Urinary bladder (tissue), 4 donors: ENCODE measurements at places on chromosomes 16 and 17.

- DNase-seq, result no peak
Measured at GRCh38 chr17:66230922-66231591, 1.8 kb upstream of the APOH start.

- peak; percentile 87 for DNase-seq
Measured at GRCh38 chr16:11302977-11303376, 21.8 kb upstream of the PRM1 start.

DNA sequence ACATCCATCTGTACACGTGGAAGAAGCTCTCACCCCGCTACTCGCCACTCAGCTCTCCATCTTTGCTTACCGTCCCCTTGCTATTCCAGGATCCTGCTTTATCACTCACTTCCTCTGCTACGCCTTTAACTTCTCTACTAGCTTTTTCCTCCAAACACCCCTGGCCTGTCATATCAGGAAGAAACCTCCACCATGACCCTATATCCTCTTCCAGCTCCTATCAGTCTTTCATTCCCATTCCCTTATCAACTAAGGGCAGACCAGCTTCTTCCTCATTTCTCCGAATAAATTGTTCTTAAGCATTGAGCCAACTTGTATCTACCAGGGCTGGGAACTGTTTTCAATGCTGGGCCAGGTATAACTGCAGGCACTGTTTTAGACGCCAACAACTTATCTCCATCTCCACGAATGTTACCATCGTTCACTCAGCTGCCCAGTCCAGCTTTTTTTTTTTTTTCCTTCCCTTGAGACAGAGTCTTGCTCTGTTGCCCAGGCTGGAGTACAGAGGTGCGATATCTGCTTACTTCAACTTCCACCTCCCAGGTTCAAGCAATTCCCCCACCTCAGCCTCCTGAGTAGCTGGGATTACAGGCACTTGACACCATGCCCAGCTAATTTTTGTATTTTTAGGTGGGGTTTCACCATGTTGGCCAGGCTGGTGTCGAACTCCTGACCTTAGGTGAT, 4.3 kb downstream of the IQCK start:
- DNase-seq, result no peak

DNA sequence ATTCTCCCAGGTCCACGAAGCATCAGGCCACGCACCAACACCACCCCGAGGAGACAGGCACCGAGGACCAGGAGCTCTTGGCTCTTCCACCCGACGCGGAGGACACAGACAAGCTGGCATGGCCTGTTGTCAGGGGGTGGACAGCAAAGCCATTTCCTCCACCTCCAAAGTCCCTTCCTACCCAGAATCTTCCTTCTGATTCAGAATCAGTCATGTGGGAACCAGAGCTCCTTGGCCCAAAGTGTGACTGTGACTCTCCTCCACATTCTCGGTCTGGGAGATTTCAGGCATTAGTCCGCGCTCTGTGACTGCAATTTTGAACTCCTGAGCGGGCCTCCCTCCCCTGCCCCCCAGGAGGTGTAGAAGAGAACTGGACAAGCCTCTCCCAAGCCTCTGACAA, 9.2 kb downstream of the DNAH17 start:
- no peak for DNase-seq

GRCh38 chr17:27545562-27546229, 85.3 kb upstream of the LGALS9 start:
- no peak for DNase-seq

DNA sequence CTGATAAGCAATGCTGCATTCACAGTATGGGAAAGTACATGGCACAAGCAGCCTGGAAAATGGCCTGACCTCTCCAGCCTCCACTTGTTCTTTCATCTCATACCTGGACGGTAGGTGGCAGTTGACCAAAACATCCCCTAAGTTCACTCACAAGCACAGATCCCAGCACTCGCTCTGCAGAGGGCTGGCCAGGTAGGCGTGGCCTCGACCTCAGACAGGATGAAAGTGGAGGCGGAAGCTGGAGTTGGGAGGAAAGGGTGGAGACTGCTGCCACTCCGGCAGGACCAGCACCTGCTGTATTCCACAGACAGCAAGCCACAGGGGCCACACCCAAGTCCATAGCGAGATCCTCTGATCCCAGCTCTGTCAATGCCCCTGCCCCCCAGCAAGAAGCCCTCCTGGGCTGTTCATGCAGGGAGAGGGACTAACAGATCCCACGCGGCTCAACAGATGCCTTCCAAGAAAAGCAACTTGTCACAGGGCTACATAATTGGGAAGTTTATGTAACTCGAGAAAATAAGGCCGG, 31.3 kb downstream of the ZCCHC14 start:
- peak; percentile 43 for DNase-seq

DNA sequence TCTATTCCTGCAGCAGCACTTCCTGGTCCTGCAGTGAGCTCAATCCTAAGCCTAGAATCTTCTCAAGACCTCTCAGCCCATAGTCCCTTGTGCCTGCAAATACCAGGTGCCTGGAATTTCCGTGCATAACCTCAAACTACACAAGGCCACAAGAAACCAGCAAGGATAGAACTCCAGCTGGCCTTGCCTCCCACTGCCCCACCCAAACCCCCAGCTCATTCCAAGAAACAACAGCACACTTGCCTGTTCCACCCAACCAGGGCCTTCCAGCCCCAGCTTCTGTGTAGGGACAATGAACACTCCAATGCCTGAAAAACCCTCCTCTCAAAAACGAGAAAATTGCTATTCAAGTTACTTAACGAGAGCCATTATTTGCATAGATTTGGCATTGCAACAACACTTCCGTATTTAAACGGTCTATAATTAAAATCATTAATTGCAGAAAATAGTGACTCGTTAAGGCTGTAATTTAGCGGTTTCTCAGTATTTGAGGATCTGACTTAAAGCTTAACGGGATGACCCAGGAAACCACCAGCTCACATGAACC, 147.0 kb downstream of the C16orf78 start:
- no peak for DNase-seq

DNA sequence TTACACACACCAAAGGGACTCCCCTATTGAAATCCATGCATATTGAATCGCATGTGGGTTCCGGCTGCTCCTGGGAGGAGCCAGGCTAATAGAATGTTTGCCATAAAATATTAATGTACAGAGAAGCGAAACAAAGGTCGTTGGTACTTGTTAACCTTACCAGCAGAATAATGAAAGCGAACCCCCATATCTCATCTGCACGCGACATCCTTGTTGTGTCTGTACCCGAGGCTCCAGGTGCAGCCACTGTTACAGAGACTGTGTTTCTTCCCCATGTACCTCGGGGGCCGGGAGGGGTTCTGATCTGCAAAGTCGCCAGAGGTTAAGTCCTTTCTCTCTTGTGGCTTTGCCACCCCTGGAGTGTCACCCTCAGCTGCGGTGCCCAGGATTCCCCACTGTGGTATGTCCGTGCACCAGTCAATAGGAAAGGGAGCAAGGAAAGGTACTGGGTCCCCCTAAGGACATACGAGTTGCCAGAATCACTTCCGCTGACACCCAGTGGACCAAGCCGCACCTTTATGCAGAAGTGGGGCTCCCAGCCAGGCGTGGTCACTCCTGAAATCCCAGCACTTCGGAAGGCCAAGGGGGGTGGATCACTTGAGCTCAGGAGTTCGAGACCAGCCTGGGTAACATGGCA, 2.2 kb downstream of the GAA start:
- DNase-seq, result no peak

GRCh38 chr16:4477966-4478365, 1.8 kb downstream of the HMOX2 start:
- DNase-seq, result no peak

DNA sequence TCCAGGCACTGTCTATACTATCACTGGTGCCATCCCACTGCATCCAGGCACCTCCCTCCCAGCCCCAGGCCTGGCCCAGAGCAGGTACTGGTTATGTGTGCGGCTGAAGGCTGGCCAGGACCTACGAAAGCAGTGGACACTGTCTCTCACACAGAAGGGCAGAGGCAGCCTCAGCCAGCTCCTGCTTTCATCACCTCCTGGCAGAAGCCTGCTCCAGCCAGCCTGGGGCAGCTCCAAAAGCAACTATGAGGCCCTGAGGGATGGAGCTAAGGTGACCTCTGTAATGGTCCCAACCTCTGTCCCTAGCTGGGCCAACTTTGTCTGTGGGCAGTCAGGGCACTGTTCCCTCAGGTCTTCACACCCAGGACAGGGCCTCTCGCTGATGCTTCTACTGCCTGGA, 18.8 kb downstream of the HSD11B2 start:
- no peak for DNase-seq

GRCh38 chr16:84048871-84049270, 6.3 kb upstream of the SLC38A8 start:
- DNase-seq, result no peak

DNA sequence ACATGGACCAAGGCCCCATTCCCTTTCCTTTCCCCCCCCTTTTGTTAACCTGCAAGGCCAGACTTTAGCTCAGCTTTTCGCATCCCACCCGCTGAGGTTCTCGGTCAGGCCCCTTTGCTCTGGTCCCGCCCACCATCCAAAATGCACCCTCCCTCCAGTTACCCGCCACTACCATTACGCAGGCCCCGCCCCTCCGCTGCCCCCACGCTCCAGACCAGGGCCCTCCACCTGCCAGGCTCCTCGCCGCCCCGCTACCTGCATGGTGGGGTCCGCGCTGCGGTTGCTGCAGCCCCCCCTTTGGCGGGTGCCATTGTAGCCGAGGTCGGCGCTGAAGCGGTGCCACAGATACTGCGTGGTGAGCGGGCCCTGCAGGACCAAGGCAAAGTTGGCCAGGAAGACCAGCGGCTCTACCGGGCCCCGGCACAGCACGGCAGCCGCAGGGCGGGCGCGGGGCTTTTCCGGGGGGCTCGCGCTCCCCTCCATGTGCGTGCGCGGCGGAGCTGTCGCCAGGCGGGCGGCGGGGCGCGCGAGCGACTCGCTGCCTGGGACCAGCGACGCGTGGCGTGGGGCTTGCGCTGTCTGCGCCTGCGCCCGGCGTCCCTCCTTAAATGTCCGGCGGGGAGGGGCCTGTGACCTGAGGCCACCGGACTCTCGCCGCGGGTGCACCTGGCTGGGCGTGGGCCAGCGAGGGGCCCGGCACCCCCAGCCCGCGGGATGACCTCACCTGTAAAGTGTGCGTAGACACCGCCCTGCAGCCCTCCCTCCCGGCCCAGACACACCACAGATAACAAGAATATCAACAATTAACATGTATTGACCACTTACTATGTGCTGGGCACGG, at the start of gene SLC46A1:
SLC46A1 (minus strand) TSS at position 581 of the 841 bp plus-strand sequence; CDS start at position 483, 98 bp downstream.
- DNase-seq, result no peak

GRCh38 chr17:60481604-60482003, 44.4 kb downstream of the APPBP2 start:
- no peak for DNase-seq

DNA sequence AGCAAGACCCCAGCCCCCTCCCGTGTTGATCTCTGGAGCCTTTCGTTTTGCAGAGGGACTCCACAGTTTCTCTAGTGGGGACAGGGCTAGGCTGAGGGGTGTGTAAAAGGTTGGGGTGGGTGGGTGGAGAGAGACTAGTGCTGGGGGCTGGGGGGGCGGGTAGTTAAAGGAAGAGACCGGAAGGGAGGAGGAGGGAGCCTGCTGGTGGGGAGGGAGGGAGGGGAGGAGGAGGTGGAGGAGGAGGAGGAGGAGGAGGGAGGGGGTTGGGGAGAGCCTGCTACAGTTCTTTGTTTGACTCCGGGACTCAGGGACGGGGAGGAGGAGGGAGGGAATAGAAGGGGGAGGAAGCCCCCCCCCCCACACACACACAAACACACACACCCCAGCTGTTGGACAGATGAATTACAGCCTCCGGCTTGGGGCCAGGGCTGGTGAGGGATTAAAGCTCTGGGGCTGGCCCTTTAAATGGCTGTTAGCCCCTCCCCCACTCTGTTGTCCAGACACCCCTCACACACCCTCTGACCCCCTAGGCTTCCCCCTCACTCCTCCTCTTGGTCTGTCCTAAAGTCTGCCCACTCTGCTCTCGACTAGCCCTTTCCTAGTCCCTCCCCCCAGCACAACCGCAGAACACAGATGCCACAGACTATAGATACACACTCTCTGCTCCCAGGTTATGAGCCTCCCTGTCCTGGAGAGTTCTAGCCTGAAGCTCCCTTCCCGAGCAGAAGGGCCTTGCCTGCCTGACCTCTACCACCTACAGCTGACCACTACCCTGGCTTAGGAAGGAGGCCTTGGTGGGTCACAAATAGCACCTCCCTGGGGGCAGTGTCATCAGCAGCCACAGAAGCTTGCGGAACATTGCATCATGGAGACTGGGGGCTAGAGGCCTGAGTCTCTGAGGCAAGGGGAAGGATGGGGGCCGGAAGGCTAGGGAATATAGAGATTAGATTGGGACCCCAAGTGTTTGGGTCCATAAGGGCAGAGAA, 4.4 kb downstream of the KDM6B start:
- DNase-seq, result no peak

DNA sequence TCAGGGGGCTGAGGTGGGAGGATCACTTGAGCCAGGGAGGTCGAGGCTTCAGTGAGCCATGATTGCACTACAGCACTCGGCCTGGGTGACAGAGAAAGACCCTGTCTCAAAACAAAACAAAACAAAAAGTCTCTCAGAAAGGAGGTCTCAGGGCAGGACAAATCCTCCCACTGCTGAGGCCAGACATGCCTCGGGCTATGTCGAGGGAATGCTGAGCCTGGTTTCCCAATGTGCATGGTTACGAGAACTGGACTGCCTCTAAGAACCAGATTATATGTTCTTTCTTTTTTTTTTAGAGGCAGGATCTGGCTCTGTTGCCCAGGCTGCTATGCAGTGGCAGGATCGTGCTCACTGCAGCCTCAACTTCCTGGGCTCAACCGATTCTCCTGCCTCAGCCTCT, 27.6 kb downstream of the TRAP1 start:
- DNase-seq, result no peak

DNA sequence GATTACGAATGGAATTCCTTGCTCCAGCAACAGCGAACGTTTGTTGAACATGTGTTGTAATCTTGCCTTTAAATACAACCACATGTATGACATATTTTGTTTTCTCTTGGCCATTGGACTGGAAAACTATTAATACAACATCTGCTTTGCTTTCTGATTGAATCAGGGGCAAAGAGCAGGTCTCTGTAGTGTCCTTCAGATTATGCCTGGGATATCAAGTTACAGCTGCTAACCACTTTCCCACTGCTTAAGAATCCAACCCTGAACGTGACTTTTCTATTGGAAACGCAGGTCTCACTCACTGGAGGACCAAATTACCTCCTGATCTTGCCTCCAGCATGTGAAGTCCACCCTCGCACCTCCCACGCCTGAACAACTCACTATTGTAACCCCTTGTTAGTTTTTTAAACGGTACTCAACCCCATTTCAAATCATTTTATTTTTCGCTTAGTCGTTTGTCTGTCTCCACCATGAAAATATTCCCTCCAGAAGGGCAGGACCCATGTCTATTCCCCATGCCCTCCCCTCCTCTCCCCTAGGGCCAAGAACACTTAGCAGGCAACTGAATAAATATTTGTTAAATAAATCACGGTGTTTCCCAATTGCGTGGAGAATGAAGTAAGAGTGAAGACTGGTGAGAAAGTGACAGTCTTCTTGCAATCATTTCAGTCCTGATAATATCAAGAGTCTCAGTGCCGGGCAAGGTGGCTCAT, 57.4 kb upstream of the MRTFB start:
- DNase-seq, result peak; percentile 54

DNA sequence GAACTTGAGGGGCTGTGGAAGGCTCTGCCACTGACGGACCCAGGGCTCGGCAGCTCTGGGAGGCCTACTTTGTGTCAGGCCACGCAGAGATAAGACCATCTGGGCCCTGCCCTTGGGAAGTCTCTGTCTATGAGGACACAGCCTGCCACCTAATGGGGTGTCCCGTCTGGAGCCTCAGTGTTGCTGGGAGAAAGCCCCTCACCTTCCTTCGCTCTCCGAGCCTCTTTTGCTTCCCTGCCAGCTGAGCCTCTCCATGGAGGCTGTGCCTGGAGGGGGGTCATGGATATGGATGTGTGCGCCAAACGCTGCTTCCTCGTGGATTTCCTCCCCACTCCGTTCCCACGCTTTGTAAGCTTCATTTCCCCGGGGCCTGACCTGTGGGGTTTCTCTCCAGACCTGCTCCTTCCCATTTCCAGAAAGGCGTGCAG, 228.8 kb downstream of the SEC14L1 start:
- no peak for DNase-seq

GRCh38 chr17:32998111-32998886, 6.7 kb downstream of the SPACA3 start:
- DNase-seq, result peak; percentile 47
